Hepatic stellate cell (primary cell): ENCODE measurements at places on chromosomes 4 and X.
A peak's percentile ranks its signal among the peaks of the same experiment; 100 is the strongest.

GRCh38 chr4:147194114-147194513, 248.4 kb upstream of the TTC29 start:
- peak; percentile 6 for DNase-seq

- no peak for DNase-seq
These were observed 310.5 kb downstream of the CFAP299 start for GRCh38 chr4:80646061-80646460.

DNA sequence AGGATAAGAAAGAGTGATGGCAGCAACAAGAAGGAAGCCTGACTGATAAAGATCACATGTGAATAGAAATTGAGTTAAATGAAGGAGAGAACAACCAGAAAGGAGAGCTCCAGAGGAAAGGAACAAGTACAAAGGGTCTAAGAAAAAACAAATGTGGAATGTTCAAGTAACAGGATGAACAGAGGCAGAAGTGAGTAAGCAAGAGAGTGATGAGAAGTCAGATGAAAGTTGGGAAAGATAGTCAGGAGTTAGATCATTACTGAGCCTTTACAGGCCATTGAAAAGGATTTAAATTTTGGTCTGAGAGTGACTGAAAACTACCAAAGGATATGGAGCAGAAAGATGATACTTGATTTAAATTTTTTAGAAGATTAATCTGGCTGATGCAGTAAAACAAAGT, 38.1 kb downstream of the NFXL1 start:
- DNase-seq, result no peak

GRCh38 chr4:177696438-177696966, 254.3 kb upstream of the AGA start:
- DNase-seq, result no peak

DNA sequence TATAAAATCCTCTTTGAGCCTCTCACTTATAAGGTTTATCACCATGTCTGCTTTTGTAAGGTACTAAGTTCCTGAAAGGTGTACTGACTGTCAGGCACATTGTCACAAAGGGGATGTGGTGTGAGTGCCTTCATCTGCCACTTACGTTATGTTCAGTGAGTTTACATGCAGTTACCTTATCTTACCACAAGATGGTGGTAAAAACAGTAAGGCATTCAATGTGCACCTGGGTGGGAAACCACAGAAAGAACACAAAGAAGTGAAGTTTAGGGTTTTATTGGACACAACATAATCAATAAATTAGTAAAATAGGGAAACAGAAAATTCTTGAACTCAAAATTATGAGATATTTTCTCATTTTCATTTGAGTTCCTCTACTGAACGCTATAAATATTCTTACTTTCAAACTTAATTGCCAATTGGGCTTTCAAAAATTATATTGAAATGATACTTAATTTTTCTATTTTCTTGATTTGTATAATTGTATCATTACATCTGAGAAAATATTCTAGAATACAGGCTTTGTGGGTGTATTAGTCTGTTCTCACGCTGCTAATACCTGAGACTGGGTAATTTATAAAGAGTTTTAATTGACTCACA, 650.8 kb downstream of the PCDH7 start:
- peak; percentile 9 for DNase-seq

GRCh38 chr4:165308166-165308565, 19.3 kb upstream of the MSMO1 start:
- DNase-seq, result no peak

DNA sequence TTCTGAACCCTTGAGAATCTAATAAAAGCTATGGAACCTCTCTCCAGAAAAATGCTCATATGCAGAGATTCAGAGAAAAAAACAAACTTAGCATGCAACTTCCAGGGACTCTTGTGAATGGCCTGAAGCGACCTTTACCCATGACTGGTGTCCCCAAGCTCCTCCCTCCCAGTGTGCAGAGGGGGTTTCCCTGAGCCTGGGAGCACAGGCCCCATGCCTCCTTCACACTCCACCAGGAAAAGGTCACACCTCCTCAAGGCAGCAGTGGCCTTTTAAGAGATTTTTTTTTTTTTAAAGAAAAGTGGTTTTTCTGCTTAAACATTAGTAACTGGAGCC, 13.3 kb upstream of the UBA6 start:
- DNase-seq, result peak; percentile 11

DNA sequence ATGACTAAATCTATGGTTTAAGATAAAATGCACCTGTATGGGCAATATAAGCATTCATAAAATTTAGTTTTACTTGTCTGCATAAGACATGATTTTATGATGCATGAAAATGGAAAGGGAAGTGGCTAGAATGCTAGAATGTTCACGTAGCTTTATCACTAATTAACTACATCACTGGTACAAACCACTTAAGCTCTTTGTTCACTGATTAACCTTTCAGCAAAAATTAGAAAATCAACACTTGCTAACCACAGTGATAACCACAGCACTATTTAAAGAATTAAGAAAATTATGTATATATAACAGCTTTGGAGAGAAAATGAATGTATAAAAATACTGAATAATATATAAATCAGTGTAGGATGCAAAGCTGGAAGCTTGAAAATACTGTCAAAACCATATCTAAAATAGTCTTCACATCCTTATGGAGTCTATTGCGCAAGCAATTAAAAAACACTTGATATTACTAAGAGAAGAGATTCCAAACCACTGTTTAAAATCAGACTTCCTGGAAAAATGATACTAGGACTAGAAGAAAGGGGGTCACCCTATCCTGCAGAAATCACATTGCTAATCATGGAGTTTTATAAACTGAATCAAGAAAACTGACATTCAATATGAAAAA, 51.9 kb downstream of the EFHC2 start:
- DNase-seq, result no peak

- DNase-seq, result peak; percentile 40
These were observed 909 bp upstream of the SLAIN2 start for GRCh38 chr4:48340276-48340964.

DNA sequence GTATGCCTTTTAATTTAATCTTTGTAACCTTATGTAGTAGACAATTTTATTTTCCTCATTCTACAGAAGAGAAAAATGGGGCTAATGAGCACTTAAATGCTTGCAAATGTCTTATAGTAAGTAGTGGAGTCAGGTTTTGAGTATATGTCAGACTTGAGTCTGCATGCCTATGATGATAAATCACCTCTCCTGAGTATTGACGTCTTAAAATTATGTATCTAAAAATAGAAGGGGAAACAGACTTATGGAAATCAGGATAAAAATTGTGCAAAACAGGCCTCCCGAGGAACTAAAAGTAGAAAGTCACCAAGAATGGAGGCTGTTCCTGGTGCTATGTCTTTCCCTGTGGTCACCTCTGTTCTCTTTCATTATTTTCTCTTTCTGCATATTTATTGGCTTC, 92.7 kb downstream of the STIM2 start:
- no peak for DNase-seq

- peak; percentile 72 for DNase-seq
These were observed 21.8 kb downstream of the SPRY1 start for GRCh38 chr4:123418351-123418931.

DNA sequence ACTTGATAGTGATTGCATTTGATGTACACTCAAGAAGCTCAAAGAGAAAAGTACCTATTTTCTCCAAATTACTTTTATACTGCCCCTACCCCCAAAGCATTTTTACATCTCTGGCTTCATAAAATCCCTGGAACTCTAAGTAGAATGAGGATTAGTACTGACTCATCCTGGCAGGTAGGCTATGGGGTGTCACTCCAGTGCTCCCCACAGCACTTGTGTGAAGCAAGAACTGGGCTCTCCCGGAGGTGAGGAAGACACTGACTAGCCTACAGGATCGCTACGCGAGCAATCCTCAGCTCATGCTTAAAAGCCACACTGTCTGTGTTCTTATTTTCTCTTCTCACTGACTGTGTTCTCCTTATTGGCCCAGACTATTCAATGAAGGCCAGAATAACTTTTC, 90.4 kb upstream of the NDP start:
- no peak for DNase-seq

- DNase-seq, result no peak
These were observed 311.7 kb upstream of the HTR2C start for GRCh38 chrX:114272096-114272686.

DNA sequence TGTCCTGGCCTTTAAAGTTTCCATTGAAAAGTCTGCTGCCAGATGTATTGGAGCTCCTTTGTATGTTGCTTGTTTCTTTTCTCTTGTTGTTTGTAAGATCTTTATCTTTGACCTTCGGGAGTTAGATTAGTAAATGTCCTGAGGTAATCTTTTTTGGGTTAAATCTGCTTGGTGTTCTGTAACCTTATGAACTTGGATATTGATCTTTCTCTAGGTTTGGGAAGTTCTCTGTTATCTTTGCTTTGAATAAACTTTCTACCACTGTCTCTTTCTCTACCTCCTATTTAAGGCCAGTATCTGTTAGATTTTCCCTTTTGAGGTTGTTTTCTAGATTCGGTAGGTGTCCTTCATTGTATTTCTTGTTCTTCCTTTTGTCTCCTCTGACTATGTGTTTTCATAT, 447.8 kb downstream of the FAM133A start:
- no peak for DNase-seq

DNA sequence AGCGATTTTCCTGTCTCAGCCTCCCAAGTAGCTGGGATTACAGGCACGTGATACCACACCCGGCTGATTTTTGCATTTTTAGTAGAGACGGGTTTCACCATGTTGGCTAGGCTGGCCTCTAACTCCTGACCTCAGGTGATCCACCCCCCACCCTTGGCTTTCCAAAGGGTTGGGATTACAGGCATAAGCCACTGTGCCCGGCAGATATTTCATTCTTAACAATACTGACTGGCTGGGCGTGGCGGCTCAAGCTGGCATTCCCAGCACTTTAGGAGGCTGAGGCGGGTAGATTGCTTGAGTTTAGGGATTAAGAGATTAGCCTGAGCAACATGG, 1.3 kb downstream of the PQBP1 start:
- DNase-seq, result no peak

DNA sequence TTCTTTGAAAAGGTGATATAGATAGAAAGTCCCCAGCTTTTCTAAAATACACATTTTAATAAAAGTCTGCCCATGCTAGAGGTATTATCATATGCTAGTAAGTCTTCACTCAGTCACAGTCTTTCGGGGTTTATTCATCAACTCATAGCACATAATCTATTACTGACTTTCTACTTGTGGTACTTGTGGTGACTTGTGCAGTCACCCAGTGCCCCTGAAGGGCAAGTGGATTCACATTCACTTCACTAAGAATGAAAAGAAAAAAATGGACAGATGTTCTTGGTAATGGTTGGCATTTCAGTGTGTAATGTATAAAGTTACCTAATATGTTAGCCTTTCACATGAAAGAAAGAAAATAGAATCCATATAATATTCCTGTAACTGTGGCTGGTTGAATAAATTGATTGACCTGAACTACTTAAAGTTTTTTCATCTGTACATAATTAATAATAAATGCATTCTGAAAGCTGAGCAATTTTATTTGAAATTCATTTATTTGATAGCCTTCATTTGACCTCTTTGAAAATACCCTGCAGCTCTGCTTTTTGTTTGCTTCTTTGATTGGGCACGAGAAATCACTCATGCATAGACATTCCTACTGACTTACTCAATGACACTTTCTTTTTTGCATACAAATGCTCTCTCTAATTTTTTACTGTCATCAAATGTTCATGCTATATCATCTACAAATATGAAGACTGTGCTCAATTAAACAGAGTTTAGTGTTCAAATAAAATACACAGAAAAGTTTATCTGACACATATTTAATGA, 39.5 kb upstream of the ZNF330 start:
- DNase-seq, result no peak

GRCh38 chr4:5824635-5825034, 68.3 kb downstream of the CRMP1 start:
- peak; percentile 70 for DNase-seq

GRCh38 chrX:101410461-101410860, 2.4 kb downstream of the HNRNPH2 start:
- no peak for DNase-seq

- DNase-seq, result no peak
These were observed 289.7 kb upstream of the LDB2 start for GRCh38 chr4:17188125-17188524.

DNA sequence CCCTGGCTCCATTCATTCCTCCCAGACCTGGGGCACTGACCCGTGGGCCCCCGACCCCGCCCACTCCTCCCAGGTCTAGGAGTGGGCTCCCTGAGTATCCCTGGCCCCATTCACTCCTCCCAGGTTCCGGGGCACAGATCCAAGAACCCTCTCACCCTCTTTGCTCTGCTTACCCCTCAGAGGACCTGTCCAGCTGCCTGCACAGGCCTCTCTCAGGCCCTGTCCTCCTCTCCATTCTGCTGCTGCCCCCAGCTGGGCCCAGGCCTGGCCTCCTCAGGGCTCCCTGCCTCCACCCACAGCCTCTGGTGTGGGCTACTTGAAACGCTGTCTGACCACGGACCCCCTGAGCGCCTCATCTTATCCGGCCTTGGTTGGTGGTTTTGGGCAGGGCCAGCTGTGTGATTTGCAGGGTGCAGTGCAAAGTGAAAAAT, 217.7 kb upstream of the PSAPL1 start:
- DNase-seq, result no peak

DNA sequence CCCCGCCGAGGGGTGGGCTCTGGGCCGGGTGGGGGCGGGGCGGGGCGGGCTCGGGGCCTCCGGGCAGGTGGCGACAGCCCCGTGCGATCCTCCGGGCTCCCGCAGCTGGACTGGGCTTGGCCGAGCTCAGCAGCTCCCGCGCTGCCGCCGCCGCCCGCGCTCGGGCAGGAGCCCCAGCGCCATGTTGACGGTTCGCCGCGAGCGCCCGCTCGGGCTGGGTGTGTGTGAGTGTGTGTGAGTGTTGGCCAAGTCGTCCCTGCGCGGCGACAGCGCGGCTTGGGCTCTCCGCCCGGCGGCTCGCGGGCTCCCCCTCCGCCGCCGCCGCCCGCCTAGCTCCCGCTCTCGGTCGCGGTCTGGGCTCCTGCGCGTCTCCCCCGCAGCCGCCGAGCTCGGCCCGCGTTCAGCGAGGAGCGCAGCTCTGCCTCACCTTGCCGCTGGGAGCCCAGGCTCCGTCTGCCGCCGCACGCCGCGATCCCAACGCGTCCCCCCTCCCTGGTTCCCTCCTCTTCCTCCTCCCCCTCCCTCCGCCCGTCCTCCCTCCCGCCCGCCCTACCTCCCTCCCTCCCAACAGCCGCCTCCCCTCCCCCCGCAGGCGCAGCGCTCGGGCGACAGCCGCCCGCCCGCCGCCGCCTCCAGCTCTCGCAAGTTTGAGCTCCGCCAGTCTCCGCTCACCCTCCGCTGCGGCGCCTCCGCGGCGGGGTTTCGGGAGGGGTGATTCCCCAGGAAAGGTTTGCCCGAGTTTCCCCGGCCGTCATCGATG, at the start of gene BCOR:
Gene BCOR (minus strand): TSS at position 455 of the 760 bp plus-strand sequence. CDS start 20,029 bp downstream, outside the sequence.
- DNase-seq, result no peak
